ENCODE measurements at places on chromosomes 1 and 21.

DNA sequence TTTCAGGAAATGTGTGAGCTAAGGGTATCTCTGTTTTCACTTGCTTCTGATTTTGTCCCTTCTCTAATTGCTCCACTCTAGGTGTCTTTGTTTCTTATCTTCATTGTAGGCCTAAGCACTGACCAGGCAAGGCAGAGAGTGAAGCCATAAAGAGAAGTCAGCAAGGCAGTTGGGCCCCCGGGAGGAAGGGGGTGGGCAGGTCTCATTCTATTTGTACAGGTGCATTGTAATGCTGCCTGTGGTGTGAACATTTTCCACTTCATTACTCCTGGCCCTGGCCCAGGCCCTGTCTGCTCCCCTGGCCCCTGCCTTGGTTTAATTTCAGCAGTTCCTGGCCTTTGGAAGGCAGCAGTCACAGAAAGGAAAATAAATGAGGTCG, 86.4 kb upstream of the JUN start:
- no peak for DNase-seq

DNA sequence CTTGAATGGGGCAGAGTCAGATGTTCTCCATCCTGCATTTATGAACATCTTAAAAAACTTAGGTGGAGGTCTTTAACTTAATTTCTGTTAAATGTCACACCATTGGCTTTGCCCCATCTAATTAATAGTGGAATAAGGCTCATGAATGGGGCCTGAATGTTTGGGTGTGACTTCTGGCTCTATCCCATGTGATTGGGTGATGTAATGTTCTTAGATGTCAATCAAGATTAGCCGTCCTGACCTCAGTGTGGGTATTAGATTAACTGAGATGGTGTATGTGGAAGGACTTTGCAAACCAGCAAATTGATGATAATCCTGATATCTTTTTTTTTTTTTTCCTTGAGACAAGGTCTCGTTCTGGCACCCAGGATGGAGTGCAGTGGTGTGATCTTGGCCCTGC, 38.1 kb downstream of the C1orf21 start:
- no peak for DNase-seq

- DNase-seq = no peak
Observed at GRCh38 chr1:201779351-201779880, 49.5 kb upstream of the IPO9 start.

GRCh38 chr1:64036549-64036948, 166.9 kb upstream of the UBE2U start:
- no peak for DNase-seq

- DNase-seq = no peak
Observed at GRCh38 chr1:151947140-151947539, 37.8 kb upstream of the THEM4 start.

DNA sequence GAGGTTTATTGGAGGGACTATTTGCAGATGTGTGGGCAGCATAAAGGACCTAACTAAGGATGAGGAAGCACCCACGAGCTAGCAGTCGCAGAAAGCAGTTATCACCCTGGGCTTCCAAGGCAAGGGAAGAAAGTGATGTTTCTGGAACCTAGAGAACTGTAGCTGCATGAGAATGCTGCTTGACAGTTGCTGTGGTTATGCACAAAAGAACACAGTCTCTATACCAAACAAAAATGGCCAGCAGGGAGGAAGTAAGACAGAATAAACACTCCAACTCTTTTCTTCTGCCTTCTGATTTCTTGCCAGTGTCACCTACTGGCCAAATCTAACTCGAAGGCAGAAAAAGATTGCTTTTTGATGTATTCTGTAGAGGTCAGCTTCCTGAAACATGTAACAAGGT, 190.2 kb downstream of the RASAL2 start:
- DNase-seq = no peak

- DNase-seq = no peak
Observed at GRCh38 chr1:235799264-235799663, 67.4 kb downstream of the LYST start.

DNA sequence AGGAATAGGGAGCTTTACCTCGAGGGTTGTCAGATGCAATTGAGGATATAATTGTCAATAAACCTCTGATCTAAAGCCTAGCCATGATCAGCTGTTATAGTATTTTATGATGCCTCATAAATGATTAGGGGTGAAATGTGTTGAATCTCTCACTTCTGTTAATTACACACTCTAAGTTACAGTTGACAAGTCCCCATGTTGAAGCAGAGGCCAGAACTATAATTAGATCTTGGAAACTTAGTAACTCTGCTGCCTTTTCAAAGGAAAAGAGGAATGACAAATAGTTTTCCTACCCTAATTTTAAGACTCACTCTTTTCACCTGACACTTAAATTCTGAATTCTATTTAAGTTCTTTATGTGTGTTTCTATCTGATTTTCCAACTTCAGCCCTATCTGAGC, 33.8 kb downstream of the CCSAP start:
- no peak for DNase-seq

GRCh38 chr1:28466226-28466778, 39.5 kb upstream of the RCC1 start:
- no peak for DNase-seq

DNA sequence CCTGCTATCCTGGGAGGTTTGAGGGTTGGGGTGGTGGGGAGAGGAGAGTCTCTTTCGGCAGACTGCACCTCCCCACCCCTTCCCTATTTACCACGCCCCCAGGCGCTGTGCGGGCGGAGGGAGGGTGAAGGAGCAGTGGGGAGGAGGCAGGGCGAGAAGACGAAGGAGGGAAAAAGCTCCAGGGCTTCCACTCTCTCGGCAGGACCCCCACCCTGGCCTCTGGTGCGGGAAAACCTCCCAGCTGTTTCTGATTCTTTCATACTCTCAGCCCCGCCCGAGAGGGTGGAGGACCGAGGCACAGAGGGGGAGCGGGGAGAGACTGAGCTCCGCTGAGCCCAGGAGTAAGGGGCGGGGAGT, 866 bp upstream of the WNT2B start:
- no peak for DNase-seq

DNA sequence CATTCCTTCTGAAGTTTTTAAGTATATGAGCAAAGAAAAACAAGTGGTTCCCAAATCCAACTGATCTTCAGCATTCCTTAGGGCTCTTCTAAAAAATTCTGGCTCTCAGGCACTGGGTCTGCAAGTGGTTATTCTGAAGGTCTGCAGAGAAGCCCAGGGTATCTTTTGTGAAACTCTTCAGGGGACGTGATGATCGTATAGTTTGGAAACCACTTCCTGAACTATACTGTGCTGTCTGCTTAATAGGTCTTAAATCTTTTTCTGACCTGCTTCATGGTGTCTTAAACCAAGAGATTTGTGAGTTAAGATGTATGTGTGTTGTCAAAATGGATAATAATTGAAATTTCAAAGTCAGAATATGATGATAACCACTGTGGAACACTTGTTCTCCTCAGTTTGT, 115.5 kb downstream of the LHX9 start:
- no peak for DNase-seq

DNA sequence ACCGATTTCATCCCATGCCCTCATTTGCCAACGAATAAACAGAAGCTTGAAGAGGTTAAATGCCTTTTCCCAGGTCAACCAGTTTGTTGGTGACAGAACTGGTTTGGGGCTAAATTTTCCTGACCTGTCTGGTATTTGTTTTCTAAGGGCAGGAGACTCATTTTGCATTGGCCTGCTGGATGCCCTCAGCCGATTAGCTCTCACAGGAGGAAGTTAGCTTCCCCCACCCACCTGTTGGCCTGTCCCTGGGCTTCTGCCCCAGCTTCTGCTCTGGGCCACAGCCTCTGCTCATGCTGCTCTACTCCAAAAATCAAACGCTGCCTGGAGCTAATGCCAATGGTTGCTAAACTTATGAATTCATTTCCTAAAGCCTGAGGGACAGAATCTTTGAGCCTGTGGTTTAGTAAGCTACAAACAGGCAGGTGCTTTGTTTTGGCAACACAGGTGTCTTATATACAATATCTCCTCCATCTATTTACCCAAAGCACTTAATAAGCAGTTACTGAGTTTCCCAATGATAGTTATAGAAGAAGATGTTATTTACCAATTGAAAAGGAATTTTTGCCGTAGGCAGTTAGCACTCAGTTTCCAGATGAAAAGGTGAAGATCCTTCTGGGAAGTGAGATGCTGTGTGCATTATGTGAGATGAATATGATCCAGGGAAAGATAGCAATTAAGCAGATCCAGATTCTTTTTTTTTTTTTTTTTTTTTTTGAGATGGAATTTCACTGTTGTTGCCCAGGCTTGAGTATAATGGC, 82.3 kb downstream of the TM2D1 start:
- no peak for DNase-seq

- DNase-seq = no peak
Observed at GRCh38 chr1:207993477-207994445, 82.8 kb upstream of the CD34 start.

All from AG04449 (cell line).